ENCODE measurements at places on chromosomes 1 and 21.
A peak's percentile ranks its signal among the peaks of the same experiment; 100 is the strongest.

DNA sequence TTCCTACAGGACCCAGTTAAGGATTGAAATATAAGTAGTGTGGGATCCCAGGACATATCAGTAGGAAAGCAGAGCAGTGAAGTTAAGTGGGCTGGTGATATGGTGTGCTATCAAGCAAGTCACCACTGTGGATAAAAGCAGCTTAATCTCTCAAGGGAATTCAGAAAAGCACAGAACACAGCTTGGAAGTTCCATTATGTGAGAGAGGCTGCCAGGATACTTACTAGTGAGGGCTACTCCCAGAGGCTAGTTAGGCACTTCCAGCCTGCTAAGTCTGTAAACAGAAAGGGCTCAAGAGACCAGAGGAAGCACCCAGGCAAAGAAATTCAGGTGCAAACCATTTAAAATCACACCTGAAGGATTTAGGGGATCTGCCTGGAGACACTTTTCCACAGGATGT, 18.8 kb upstream of the GRIK1 start:
- no peak for DNase-seq

- no peak for DNase-seq
Measured at GRCh38 chr1:146035048-146035423, 13.5 kb upstream of the HJV start.

- no peak for DNase-seq
Measured at GRCh38 chr1:156958247-156958714, 37.8 kb downstream of the LRRC71 start.

DNA sequence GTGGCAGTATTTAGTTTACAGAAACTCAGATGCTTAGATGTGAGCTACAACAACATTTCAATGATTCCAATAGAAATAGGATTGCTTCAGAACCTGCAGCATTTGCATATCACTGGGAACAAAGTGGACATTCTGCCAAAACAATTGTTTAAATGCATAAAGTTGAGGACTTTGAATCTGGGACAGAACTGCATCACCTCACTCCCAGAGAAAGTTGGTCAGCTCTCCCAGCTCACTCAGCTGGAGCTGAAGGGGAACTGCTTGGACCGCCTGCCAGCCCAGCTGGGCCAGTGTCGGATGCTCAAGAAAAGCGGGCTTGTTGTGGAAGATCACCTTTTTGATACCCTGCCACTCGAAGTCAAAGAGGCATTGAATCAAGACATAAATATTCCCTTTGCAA, 59.7 kb upstream of the ZNF326 start:
- DNase-seq: no peak

DNA sequence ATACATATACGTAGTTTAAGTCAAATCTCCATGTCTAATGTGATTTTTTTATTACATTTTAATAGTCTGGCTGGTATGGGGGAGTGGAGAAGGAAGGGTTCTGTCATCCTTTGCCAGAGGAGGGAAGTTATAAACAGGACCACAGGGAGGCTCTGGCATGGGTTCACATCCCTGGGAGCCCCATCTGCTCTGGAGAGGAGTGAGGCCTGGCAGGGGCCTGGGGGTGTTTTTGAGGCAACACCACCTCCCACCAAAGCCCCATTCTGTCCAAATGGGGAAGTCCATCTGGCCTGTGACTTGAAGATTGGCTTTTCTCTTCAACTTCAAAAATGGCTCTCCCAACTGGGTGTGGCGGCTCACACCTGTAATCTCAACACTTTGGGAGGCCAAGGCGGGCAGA, 15.8 kb downstream of the DISP3 start:
- no peak for DNase-seq

- DNase-seq: no peak
Measured at GRCh38 chr1:224851848-224852261, 77.6 kb upstream of the DNAH14 start.

- DNase-seq: no peak
Measured at GRCh38 chr1:114153261-114154145, at the start of gene SYT6. TSS of gene SYT6 (minus strand) at chr1:114153869. CDS start at chr1:114153772, 97 bp downstream.

GRCh38 chr1:117059334-117059677, 820 bp upstream of the TTF2 start:
- peak; percentile 72 for DNase-seq

DNA sequence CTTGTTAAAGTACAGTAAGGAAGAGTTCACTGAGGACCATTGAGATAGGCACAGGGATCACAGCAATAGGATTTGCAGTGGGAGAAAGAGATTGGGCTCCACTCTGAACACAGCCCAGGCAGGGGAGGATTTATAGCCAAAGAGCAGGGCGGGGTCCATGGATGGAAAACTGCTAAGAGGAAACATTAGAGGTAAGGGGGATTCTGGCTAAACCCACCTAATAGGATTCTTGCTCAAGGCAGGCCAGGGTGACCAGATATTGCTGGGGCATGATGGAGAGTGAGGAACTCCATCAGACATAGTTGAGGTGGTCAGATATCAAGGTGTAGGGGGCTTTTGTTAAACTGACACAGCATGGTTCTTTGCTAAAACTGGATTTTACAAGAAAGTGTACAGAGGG, 372.8 kb downstream of the NPHP4 start:
- no peak for DNase-seq

Data from naive B cell (primary cell).